ENCODE measurements at places on chromosomes 1 and 21.

DNA sequence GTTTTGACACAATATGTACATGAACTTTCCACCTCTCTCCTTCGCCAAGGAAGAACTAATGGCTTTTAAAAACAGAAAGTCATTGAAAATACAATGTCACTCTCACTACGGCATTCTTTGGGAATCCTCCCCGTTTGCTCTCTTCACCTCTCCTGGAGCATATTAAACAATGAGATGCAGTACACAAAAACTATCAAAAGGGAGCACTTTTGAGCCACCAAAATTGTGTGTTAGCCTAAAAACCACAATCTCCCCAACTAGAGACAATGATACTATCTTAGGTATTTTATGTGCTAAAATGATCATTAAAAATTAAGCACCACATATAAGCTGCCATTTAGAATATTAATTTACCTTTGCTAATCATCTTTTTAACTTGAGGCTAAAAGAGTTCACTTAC, 425.5 kb downstream of the KCTD3 start:
- peak; percentile 18 for DNase-seq

- no peak for DNase-seq
Observed at GRCh38 chr1:209383907-209384709, 199.4 kb upstream of the CAMK1G start.

DNA sequence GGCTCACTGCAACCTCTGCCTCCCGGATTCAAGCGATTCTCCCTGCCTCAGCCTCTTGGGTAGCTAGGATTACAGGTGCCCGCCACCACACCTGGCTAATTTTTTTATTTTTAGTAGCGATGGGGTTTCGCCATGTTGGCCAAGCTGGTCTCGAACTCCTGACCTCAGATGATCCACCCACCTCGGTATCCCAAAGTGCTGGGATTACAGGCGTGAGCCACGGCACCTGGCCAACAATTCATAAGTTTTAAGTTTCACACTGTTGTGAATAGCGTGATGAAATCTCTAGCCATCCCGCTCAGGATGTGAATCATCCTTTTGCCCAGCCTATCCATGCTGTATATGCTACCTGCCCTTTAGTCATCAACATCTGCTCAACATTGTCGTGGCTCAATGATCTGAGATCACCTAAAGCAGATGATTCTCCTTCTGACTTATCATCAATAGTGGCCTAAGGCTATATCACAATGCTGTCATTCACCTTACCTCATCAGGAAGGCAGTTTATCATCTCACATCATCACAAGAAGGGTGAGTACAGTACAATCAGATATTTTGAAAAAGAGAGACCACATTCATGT, 2.6 kb downstream of the PFDN2 start:
- no peak for DNase-seq

DNA sequence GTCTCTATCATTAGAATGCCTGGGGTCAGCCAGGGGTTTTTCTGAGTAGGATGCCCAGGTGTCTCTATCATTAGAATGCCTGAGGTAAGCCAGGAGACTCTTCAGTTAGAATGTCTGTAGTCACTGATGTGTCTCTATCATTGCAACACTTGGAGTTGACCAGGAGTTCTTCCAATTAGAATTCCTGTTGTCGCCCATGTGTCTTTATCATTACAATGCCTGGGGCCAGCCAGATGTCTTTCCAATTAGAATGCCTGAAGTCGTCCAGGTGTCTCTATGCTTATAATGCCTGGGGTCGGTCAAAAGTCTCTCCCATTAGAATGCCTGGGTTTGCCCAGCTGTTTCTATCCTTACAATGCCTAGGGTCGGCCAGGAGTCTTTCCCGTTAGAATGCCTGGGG, 55.8 kb downstream of the RNF187 start:
- no peak for DNase-seq

- no peak for DNase-seq
Observed at GRCh38 chr1:76659171-76659940, 207.9 kb upstream of the ST6GALNAC5 start.

DNA sequence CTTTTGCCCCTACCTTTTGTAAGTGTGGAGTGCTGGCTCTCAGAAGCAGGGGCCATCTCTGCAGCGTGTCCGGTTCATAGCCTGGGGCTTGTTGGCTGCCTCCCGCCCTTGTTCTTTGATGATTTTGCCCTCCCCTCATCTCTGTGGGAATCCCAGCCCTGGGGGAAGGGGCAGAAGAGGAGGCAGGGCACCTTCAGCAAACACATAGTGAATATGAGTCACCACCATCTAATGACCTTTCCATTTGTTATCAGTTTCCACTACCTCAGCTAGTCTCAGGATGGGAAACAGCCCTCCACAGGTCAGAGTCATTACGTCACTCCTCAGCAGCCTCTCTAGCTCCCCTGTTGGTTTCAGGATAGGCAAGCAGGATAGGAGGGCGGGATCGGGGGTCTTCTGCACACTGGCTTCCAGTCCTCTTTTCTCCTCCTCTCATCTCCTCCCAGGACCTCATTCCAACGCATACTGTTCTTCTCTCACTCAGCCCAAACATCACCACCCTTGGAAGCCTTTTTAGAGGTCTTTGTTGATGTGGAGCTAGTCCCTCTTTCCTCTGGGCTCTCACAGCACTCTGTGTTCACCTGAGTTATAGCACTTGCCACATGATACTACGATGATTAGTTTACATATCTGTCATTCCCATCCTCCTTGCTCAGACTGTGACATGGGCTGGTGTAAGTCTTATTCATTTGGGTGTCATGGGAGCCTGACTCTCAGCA, 15.8 kb downstream of the GADD45A start:
- peak; percentile 67 for DNase-seq

GRCh38 chr1:29901624-29902325, 665.5 kb downstream of the PTPRU start:
- DNase-seq, result no peak

DNA sequence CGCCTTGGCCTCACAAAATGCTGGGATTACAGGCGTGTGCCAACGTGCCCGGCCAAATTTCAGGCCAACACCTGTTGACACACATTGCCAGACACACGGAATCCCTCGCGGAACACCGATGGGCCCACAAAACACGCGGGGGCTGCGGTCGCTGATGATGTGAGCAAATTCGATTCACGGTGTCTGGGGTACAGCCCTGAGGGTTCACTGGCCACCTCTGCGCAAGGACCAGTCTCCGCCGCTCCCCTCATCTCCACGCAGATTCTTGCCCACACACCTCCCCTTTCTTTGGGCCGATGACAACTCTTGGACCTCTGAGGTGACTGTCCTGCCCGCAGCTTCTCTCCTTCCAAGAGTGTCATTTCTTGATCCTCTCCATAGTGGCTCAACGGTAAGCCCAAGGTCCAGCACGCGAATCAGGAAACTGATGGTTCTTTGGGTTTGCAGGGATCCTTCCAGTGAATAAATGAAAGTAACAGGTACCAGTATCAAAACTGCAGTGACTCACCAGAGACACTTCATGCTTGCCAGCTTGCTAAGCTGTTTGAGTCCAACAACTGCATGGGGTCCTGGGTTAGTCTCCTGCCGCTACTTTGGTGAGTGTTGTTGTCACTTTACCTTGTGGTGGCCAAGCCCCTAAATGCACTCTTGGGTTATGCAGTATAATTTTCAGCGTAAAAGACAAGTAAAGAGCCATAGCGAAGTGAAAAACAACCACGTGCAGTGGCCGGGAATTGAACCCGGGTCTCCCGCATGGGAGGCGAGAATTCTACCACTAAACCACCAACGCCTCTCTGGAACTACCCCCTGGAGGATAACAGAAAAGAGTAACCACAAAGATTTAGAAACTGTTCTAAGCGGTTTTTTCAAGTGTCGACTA, 11.0 kb upstream of the RNU1-3 start:
- peak; percentile 87 for DNase-seq

DNA sequence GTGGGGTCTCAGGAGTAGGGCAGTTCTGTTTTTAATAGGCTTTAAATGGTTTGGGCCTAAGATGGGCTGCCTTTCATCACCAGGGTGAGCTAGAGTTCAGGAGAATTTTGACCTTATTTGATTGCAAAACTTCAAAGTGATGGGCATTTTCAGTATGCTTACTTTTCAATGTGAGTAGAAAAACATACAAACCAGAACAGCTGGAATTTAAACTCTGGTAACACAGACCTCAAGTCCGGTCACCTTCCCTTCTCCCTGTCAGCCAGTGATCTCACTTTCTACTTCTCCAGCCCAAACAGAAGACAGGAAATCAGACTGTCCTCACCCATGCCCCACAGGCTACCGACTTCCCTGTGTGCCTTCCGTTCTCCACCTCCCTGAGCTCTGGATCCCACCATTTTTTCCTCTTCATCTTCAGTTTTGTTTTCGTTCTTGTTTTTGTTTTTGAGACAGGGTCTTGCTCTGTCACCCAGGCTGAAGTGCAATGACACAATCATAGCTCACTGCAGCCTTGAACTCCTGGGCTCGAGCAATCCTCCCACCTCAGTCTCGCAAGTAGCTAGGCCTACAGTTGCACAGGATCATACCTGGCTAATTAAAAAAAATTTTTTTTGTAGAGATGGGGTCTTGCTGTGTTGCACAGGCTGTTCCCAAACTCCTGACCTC, 374.0 kb downstream of the CAMTA1 start:
- DNase-seq, result no peak

- DNase-seq, result no peak
Observed at GRCh38 chr1:20322081-20322824, 31.6 kb downstream of the VWA5B1 start.

GRCh38 chr1:245356891-245357585, 202.3 kb downstream of the KIF26B start:
- no peak for DNase-seq

GRCh38 chr1:214446772-214447556, 104.4 kb downstream of the PTPN14 start:
- no peak for DNase-seq

- DNase-seq, result no peak
Observed at GRCh38 chr1:211320980-211321379, 5.7 kb upstream of the TRAF5 start.

DNA sequence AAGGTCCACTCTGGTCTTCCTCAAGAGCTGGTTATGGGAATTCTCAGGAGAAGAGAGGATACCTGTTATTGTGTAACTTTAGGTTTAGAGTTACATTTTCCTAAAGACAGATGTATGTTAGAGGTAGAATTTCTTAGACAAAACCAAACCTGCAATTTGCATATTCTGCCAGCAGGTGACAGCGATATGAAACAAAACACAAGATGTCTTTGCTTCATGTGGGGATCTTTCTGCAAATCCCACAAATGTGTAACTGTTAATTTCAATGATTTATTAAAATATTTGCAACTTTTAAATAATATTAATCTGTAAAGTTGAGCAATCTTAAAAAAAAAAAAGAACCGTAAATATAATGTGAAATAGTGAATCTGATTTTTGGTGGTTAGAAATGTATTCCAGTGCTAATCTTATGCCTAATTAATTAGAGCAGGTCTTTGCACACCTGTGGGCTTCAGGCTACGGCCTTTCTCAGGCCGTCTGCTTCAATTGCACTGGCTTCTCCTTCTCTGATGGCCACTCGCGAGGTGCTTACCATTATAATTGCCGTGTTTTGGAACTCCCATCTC, 33.4 kb downstream of the FAM78B start:
- peak; percentile 49 for DNase-seq

DNA sequence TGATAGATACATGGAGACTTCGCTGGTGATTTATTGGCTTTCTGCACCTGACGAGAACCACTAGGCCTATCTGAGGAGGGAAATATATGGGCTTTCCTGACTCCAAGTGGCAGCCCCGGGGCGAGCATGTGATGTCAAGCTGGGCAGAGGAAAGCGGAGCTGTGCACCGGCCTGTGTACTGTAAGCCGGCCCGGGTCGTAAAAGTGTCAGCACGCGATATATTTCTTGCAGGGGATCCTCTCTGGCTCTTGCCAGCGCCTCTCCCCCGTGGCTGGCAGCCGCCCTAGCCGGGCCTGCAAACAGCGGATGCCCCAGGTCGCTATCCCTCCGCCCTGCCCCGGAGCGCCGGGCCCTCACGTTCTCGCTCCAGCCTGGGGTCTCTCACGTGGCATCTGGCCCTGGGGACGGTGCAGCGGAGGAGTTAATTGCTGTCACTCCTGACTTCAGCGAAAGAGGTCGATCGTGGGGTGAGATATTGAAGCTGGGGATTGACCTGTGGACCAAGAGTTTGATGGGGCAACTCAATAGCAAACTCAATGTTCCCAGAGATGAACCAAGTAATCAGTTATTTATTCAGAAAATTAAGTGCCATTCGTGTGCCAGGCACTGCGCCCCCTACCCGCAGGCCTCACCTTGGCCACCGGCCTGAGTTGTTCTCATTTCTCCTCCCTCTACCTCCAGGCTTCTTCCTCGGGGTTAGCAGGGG, 41.0 kb upstream of the HAO2 start:
- DNase-seq, result peak; percentile 44

DNA sequence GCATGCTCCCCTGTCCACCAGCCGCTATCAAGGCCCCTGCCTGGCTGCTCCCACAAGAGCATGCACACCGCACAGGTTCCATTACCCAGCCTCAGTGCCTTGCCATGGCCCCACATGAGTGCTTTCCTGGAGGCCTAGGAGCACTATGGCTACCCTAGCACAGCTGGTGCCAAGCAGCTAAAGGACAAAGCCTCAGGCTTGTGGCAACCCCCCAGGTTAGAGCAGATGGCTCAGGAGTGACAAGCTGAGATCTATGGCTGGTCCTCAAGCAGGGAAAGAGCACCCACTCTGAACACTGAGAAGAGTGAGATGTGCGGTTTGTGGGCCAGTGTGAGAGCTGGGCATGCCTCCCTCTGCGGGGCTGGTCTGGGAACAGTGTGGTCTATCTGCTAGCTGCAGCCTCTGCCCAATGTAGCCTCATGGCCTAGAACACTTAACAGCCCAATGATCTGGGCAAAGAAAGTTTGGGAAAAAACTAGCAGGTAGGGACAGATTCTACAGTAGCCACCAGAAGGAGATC, 129.8 kb downstream of the VAV3 start:
- DNase-seq, result no peak

DNA sequence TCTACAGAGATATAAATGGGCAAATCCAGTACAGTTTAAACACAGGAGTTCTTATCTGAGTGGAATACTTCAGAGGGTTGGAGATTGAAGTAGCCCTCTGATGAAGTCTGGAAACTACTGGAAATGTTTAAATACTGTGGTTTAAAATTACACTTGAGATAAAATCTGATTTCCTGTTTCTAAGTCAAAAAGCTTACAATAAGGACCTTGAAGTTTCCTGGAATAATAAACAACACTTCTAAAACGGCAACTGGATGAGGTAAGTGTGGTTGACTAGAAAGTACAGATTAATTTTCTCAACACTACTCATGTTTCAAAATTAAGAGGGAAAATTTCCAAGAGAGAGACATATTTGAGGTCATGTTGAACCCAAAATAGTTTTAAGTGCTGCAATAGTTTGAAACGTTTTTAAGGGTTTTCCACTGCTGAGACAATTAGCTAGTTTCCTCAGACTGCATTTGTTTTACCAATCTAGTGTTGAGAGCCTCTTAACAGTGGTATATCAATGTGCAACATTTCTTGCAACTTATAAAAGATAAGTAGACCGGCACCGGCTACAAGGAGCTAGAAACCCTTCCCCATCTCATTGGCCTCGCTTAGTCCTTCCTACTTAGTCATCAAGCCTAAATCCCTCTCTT, 27.4 kb downstream of the KCNA3 start:
- peak; percentile 32 for DNase-seq

GRCh38 chr1:23222331-23222730, 5.0 kb upstream of the HTR1D start:
- no peak for DNase-seq

GRCh38 chr1:114702737-114703136, 7.4 kb upstream of the AMPD1 start:
- no peak for DNase-seq

All from hematopoietic multipotent progenitor cell treated with erythropoietin and hydrocortisone succinate and interleukin-3 and kit ligand, for 6 days (in vitro differentiated cells).